Renal cortical epithelial cell (primary cell): ENCODE measurements at places on chromosomes 1 and 21. TPM values are rescaled to one million over a fixed set of nuclear protein-coding genes. Genes with fewer than 3 reads are reported as not detected.
A peak's percentile ranks its signal among the peaks of the same experiment; 100 is the strongest.

BMP8B gene
- 1.3 and 2.3 TPM in 2 replicates for total RNA-seq

TMEM240 gene
- 0.35 and 1.1 TPM in 2 replicates for total RNA-seq

DNAI4 gene
- total RNA-seq: 14.1 and 42.3 TPM in 2 replicates

- DNase-seq: peak; percentile 57
These were observed 30.5 kb downstream of the CCDC185 start for GRCh38 chr1:223423641-223424233.

DNA sequence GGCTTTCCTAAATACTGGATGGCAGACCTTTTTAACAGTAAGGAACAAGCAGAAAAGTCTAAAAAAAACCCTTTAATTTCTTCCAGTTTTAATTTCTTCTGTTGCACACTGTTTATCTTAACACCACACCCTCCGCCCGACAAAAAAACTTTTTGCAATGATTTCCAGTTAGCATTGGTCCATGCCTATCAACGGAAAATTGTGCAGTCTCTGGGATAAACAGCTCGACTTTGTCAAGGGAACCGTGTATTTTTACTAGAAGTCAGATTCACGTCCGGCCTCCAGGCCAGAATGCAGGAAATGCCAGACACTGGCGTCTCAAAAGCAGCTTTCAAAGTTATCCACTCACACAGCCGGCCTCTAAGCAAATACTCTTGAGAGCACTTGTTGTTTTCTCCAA lies 378 bp upstream of the NUP210L start:
- DNase-seq: no peak

GRCh38 chr1:34865573-34865972 lies 6.0 kb upstream of the SMIM12 start:
- DNase-seq: no peak

GRCh38 chr1:187275985-187276575 lies 447.3 kb downstream of the PLA2G4A start:
- DNase-seq: no peak
